ENCODE measurements at places on chromosomes 12 and 14. TPM values are rescaled to one million over a fixed set of nuclear protein-coding genes. Genes with fewer than 3 reads are reported as not detected.
A peak's percentile ranks its signal among the peaks of the same experiment; 100 is the strongest.

Gene SYCP3
- 0.20 TPM for total RNA-seq

Gene PLEKHA5
- total RNA-seq: 30.5 TPM

DNA sequence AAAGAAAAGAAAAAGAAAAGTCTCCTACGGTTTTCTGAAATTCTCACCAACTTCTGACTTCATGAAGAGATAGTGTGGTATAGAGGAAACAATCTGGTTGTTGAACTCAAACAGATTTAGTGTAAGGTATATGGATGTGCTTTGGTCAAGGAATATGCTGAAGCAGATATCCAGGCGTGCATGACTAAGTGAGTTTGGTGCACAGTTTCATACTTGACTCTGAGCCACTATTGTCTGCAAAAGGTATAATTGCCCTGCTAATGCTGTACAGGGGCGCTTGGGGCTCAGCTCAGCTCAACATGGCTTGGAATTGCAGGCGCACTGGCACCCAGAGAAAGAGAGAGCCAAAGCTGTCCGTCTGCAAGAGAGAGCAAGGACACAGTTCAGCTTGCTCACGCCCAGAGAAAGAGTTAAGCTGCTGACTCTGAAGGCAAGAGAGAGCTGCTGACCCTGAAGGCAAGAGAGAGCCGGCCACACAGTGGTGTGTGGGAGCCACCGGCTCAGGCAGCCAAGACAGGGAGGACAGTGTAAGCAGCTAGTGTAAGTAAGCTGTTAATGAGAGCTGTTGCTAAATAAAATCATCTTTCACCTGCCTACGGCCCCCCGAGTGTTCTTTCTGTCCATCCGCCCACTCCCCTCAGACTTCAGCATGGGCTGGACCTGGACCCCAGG, 66.4 kb upstream of the SLC38A4 start:
- DNase-seq: peak; percentile 24

DNA sequence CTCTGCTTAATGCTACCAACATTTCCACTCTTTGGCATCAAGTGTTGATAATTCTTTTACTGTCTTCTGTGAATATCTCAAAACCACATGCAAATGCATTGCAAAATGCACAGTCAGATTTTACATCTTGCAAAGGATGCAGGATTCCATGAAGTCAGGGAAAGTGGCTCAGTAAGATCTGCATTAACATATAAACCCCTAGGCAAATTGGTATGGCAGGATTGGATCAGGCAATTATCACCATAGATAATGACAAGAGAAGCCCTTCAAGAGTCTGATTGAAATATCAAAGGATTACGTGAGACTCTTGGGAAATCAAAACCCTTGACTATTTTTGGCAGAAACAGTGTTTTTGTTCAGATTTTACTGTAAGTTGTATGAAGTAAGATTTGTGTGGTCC, 71.0 kb downstream of the TMTC2 start:
- no peak for DNase-seq

GRCh38 chr12:38732761-38733160, 172.6 kb downstream of the CPNE8 start:
- no peak for DNase-seq

Gene OR6C2
- total RNA-seq: not detected

Data from RPMI7951 (cell line).